ENCODE measurements at places on chromosomes 12 and 14.

- DNase-seq = no peak
These were observed 6.1 kb upstream of the PTGES3 start for GRCh38 chr12:56694161-56694560.

DNA sequence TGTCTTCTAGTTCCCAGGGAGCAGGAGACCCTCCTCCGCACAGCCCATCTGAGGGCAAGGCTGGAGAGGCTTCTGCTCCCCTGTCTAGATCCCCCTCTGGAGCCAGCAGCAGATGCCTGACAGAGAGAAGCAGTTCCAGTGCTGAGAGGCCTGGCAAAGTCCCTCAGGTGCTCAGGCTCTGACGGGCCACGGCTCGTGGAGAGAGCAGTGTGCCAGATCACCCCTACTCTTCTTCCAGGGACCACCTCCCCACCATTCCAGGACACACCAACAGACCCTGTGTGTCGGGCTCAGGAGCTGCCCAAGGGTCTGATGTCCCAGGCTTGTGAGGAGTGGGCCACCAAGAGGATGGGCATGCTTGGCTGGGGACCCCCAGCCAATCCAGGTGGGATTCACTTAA lies 22.5 kb upstream of the C14orf180 start:
- no peak for DNase-seq

GRCh38 chr12:112938751-112939150 lies 477 bp downstream of the OAS3 start:
- no peak for DNase-seq

- peak; percentile 21 for DNase-seq
These were observed 15.0 kb downstream of the MDM1 start for GRCh38 chr12:68317047-68317667.

DNA sequence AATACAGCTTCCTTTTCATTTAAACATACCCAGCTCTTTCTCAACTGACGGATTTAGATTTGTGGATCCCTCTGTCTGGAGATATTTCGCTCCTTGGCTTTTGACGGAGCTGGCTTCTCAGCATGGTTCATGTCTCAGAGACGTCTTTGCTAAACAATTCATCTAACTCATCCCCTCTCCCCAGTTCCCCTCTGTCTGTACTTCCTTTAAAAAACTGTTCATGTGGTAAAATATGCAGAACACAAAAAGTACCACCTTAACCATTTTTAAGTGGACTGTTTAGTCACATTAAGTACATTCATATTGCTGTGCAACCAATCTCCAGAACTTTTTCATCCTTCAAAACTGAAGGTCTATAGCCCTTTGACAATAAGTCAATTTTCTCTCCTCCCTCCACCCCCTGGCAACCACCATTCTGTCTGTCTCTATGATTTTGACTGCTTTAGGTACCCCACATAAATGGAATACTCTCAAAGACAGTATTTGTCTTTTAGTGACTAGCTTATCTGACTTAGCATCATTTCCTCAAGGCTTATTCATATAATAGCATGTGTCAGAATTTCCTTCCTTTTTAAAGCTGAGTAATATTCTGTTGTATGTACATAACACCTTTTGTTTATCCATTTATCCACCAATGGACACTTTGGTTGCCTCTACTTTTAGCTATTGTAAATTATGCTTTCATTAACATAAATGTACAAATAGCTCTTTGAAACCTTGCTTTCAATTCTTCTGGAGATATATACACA lies 399.8 kb upstream of the SOX5 start:
- no peak for DNase-seq

DNA sequence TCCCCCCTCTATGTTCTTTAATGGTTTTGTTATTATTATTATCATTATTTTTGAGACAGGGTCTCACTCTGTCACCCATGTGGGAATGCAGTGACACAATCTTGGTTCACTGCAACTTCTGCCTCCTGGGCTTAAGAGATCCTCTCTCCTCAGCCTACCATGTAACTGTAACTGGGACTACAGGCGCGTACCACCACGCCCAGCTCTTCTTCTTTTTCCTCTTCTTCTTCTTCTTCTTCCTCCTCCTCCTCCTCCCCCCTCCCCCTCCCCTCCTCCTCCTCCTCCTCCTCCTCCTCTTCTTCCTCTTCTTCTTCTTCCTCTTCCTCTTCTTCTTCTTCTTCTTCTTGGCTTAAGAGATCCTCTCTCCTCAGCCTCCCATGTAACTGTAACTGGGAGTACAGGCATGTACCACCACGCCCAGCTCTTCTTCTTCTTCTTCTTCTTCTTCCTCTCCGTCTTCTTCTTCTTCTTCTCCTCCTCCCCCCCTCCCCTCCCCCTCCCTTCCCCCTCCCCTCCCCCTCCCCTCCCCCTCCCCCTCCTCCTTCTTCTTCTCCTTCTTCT lies 5.4 kb upstream of the KRT7 start:
- no peak for DNase-seq

DNA sequence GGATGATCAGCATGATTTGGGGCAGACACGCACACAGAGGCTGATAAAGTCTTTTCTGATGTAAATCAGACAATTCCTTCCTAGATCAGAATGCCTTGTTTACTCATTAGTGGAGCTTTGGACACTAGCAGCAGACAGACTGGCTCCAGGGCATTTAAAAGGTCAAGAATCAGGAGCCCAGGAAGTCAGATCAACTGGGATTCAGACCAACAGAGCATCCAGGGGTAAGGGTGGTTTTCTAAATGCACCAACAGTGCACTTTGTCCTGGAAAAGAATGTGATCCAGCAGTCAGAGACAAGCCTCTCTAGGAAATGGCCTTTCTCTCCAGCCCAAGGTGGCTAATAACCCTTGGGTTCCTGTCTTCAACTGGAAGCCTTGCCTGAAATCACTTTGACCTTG lies 405.3 kb downstream of the MED13L start:
- DNase-seq = no peak

GRCh38 chr14:67735336-67736147 lies 33.9 kb downstream of the RDH12 start:
- DNase-seq = no peak

GRCh38 chr14:38197001-38197783 lies 10.5 kb upstream of the SSTR1 start:
- DNase-seq = peak; percentile 43

- DNase-seq = no peak
These were observed 69.9 kb downstream of the SERPINA3 start for GRCh38 chr14:94682061-94682516.

- DNase-seq = no peak
These were observed 51.3 kb downstream of the SLC6A12 start for GRCh38 chr12:162467-163307.

DNA sequence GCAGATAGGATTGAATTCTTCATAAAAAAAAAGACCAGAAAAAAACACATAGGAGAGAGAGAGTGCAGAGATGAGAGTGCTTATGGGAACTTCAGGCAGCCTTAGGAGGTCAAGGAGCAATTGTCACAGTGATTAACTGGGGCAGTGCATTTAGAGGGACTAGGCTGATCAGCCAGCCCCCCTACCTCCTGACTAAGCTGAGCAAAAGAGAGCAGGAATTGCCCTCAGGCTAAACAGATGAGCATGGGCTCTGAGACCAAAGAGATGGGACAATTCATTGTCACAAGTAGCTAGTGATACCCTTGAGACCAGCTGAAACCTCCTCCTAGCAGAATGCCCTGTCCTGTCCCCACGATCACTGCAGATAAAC lies 124.0 kb downstream of the BTG1 start:
- no peak for DNase-seq

- no peak for DNase-seq
These were observed 104.7 kb downstream of the ANO4 start for GRCh38 chr12:100899301-100899700.

DNA sequence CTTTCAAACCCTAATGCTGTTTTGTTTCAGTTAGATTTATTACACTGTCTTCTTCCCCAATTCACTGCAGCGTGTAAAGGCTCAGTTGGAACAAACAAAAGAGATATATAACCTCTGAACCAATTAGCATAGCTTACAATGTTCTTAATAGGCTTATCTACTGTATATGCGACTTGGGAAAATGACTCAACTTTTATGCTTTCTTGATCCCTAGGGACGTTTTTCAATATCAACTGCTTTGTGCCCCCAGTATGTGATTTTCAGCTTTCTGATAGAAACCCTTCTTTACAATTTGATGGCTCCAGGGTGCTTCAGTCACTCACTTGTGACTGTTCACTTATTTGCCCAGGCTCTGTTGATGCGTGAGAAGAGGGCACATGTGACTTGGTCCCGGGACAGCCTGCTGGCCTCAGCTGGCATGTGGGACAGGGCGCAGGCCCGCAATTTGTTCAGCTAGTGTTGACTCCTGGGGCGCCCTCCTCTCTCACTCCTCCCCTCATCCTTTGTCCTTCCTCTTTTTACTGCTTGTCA lies 107.1 kb downstream of the TMTC2 start:
- no peak for DNase-seq

- no peak for DNase-seq
These were observed 27.3 kb downstream of the TSHR start for GRCh38 chr14:80982711-80983110.

- no peak for DNase-seq
These were observed 172.7 kb downstream of the APAF1 start for GRCh38 chr12:98817742-98818141.

DNA sequence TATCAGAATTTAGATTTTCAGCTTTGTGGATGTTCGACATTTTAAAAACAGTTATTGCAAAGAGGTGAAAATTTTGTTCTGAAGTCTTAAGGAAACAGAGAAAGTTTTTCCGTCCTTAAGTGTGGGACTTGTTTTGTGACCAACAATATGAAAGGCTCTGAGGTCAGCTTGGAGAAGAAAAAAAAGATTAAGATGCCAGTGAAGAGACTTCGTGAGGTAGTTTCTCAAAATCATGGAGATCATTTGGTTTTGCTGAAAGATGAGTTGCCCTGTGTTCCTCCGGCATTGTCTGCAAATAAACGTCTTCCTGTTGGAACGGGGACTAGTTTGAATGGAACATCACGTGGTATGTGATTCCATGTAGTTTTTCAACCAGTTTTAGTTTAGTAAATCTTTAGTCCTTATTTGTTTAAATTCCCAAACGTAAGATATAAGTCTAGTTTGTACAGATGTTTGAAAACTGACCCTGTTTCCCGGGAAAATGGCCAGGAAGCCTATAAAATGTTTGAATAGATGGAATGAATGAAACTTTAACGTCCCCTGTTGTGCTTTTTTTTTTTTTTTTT lies 682 bp downstream of the KIAA0586 start:
- DNase-seq = no peak

- no peak for DNase-seq
These were observed 256.8 kb upstream of the FLRT2 start for GRCh38 chr14:85273099-85273677.

- no peak for DNase-seq
These were observed 30.9 kb downstream of the CDKN1B start for GRCh38 chr12:12748044-12748443.

DNA sequence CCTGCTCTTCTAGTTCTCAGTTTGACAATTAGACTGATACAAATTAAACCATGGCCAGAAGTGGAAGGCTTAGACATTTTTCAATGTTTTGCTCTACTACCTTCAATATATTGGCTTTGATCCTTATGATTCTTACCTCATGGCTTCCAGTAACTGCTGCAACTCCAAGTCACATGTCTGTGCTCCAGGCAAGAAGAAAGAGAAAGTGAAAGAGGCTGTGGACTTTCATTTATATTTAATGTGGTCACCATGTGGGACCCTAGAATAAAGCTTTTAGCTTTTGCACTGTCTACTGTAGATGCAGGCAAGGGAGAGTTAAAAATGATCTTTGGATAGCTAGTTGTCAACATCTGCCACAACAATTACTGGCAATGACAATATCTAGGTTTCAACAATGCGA lies 214.3 kb upstream of the PDE3A start:
- no peak for DNase-seq

DNA sequence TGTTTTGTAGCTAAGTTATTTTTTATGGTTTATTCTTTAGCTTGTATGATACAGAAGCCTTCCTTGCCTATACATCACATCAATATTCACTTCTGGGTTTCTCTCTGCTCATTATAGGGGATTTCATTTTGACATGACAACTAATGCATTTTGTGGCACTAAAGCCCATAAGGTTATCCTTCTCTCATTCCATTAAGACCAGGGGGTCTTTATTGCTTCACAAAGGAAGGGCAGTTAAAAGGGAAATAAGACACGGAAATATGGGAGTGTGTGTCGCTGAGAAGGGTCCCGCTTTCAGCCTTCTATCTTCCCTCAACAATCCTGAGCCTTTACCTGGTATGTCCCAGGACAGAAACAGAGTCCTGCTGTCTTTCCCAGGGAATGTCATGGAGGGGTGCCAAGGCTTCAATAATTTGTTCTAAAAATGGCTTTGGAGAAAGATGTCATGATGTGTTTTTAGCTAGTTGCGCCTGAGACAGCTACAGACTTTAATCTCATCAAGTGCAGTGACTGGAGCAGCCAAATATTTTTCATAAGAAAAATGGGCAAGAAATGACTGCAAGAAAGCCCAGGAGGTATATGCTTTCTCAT lies 1145.4 kb upstream of the TMEM132C start:
- DNase-seq = no peak

Data from CD4-positive, alpha-beta T cell treated with Interleukin-4 for 1 hour (primary cell).